ENCODE measurements at places on chromosomes 1 and 21.

DNA sequence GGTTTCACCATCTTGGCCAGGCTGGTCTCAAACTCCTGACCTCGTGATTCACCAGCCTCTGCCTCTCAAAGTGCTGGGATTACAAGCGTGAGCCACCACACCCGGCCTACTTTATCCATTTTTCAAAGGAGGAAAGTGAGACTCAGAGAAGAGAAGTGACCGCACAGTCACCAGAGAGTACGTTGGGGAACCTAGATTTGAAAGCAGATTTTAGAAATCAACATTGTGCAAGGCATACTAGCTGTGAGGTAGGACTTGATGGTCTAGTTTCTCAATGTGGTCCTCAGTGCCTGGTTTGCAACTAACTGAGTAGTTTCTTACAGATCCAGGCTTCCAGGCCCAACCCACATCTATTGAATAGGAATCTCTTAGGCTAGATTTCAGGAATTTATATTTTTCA is 1.7 kb upstream of the PRCC start:
- no peak for DNase-seq

- DNase-seq: no peak
Observed at GRCh38 chr1:36162680-36163239, 6.8 kb downstream of the MAP7D1 start.

DNA sequence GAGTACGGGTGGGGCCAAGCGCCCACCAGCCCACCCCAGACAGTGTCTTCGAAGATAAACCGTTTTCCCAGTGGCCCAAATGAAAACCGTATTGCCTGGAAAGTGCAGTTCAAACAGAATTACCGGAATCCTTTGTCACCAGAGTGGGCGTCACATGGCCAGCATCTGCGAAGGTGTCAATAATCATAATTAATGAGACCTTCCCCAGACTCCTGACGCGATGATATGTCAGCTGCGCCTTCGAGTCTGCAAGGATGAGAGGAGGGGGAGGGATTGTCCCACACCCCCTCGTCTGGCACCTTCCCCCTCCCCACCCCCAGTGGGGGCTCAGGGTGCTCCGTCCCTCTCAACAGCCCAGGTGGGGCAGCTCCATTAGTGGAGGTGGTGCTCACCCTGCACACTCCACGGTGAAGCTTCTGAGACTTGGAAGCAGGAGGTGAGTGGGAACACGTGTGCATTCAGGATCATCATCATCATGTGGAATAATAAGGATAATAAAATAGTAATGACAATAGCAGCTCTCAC is 215.1 kb downstream of the PTPRU start:
- DNase-seq: no peak

DNA sequence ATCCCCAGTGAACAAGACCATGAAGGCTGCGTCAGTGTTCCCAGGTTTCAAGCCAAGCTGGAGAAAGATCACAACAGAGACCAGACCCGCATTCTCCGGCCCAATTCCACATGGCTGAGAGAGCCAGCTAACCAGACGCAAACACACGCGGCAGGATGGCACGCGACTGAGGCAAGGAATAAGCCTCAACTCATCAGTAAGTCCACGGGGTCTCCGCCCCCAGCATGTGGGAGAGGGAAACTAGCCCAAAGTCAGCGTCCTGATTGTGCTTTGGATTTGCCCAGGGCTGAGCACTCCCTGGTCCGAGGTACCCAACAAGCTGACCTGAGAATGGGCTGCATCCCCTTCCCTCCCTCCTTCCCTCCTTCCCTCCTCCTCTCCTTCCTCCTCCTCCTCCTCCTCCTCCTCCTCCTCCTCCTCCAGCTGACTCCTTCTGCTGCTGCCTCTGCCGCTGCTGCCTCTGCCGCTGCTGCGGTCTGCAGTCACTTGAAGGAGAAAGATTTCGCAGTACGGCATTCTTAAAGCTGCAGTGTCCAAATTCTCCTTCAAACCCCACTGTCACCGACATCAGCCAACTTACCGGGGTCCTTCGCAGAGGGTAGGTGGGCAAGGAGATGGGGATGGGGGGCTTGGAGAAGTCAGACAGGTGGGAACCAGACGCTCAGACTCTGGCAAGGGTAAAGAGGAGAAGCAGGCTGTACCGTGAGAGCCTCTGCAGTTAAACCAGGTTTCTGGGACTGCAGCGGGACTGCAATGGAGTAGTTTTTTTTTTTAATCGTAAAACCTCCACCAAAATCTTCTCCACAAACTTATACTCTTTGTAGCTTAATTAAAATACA is 33.0 kb upstream of the H6PD start:
- no peak for DNase-seq

- peak; percentile 23 for DNase-seq
Observed at GRCh38 chr1:41073971-41074370, 52.4 kb upstream of the SLFNL1 start.

DNA sequence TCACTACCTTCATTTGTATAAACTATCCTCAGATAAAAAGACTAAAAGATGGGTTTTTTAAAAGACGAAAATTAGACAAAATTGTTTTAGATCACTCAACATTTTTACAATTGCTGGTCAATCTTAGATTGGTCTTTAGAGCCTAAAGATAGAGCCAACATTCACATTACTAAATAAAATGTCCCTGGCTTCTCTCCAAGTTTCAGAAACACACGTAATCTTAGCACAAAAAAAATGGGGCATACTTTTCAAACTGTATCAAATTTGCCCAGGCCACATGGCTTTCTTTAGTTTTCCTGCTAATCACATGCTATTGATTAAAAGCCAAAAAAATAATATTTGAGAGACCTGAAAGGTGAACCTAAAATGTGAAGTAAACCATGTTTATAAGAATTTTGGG is 288.1 kb downstream of the DPYD start:
- no peak for DNase-seq

GRCh38 chr1:205735218-205735617 is 14.8 kb downstream of the NUCKS1 start:
- DNase-seq: no peak

DNA sequence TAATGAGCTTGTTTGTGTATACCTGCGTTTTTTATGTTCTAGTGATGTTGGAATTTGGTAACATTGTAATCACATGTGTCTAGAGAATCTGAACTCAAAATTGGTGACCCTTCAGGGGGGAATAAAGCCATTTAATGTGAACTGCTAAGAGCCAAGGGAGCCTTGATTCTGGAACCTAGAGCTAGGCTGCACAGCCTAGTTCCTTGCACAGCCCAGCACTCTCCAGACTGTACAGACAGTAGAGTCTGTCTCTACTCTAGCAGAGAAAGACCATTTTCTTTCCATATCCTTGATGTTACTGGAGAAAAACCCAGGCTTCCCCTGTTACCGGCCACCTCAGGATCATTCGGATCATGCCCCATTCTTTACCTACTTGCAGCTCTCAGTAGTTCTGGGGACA is 8.6 kb downstream of the ARV1 start:
- no peak for DNase-seq

DNA sequence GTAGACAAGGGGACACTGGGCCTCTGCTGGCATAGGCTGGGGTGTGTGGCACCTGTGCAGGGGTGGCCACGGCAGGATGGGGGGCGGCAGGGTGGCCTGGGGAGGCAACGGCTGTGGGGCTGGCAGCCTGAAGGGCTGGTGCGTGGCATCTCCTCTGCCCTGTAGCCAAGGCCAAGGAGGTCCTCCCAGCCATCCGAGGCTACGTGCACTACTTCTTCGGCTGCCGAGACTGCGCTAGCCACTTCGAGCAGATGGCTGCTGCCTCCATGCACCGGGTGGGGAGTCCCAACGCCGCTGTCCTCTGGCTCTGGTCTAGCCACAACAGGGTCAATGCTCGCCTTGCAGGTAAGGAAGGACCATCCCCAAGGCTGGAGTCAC is 36.0 kb upstream of the LHX4 start:
- no peak for DNase-seq

DNA sequence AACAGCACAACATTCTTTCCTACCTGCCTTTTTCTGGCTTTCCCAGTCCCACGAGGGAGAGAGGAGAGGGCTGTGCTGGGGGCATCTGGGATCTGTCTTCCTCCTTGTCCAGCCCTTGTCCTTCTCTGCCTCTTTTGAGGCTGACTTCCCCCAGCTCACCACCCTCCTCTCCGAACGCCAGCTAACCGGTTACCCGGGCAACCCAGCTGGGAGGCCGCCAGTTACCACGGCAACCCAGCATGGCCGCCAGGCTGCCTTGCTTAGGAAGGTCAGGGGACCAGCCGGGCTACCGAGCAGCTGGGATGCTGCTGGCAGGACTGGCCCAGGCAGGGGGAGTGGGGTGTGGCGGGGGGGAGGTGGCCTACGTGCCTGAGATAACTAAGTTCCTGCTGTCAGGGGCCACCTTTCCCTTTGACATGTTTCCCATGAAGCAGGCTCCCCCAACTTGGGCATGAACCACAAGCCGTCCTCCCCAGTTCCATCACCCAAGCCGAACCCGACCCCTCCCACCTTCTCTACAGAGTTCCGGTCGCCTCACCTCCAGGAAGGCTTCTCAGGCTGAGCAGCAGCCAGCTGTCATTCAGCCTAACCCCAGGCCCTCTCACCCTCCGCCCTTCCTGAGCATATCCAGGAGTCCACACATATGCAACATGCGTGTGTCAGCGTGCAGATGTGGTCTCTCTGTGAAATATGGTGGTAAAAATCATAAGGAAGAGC is 8.7 kb downstream of the PLEKHA6 start:
- no peak for DNase-seq

- no peak for DNase-seq
Observed at GRCh38 chr1:200774311-200774710, 35.6 kb downstream of the CAMSAP2 start.

- no peak for DNase-seq
Observed at GRCh38 chr1:71438626-71439025, 357.8 kb upstream of the ZRANB2 start.

- DNase-seq: no peak
Observed at GRCh38 chr1:30892671-30893073, 15.9 kb downstream of the SDC3 start.

- DNase-seq: no peak
Observed at GRCh38 chr1:53339736-53340635, 12.1 kb upstream of the LRP8 start.

DNA sequence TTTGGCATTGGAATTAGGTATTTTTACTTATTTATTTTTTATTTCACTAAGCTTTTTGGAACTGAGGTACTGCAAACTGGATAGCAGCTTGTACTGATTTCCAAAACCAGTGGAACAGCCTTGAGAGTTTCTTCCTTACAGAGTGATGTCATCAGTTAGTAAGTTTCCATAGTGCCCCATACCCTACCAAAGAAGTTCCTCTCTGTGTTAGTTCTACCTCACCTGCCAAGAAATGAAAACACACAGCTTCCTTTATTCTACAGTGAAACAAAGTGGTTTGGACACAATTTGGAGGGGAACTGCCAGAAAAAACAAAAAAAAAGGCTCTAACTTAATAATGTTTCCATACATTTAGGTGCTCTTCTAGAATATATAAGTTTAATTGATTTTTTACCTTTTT is 430.9 kb upstream of the ADGRL2 start:
- no peak for DNase-seq

GRCh38 chr1:31591425-31592093 is 15.2 kb downstream of the TINAGL1 start:
- no peak for DNase-seq

GRCh38 chr1:172993640-172994039 is 57.1 kb downstream of the TNFSF18 start:
- DNase-seq: peak; percentile 74

- DNase-seq: peak; percentile 80
Observed at GRCh38 chr1:41812453-41812852, 106.3 kb downstream of the HIVEP3 start.

- no peak for DNase-seq
Observed at GRCh38 chr1:160052936-160053335, 17.0 kb downstream of the KCNJ10 start.

- peak; percentile 13 for DNase-seq
Observed at GRCh38 chr1:197521118-197521739, 253.2 kb downstream of the CRB1 start.

DNA sequence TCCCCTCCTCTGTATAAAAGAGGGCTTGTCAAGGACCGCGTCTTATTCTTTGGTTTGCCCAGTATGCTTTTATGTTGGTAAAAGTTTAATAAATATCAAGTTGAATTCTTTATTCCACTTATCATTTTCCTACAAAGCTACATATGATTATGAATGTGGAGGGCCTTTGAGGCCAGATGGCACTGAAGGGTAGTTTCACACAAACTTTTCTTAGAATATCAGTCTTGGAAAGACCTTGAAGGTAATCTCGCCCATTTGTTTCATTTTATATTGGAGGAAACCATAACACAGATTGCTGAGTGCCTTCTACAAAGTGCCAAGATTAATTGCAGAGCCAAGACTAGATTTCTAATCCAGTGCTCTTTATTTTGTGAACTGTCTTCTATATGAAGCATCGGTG is 5.8 kb upstream of the FUBP1 start:
- no peak for DNase-seq

DNA sequence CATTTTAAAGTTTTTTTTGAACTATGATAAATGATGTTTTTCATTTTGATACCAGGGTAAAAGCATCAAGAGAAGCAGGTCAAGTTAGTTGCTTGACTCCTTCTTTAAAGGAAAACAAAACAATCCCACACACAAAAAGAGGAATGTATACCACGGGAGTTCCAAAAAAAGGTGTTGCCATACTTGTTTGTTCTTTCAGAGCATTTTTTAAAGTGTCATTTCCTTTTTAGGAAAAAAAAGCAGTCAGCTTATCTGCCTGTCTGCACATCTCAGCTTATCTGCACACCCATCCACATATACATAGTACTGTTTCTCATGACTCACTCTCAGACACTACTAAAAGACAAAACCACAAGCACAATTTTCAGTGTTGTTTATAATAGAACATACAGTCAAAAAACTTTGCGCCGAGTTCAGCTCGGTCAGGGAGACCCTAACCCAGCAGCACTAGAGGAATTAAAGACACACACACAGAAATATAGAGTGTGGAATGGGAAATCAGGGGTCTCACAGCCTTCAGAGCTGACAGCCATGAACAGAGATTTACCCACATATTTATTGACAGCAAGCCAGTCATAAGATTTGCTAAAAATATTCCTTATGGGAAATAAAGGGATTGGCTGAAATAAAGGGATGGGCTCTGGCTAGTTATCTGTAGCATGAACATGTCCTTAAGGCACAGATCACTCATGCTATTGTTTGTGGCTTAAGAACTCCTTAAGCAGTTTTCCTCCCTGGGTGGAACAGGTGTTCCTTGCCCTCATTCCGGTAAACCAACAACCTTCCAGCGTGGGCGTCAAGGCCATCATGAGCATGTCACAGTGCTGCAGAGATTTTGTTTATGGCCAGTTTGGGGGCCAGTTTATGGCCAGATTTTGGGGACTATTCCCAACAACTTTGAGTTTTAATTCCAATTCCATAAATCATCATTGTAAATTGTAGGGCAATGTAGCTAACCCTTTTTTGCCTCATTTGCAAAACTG is 11.4 kb upstream of the MNDA start:
- no peak for DNase-seq

DNA sequence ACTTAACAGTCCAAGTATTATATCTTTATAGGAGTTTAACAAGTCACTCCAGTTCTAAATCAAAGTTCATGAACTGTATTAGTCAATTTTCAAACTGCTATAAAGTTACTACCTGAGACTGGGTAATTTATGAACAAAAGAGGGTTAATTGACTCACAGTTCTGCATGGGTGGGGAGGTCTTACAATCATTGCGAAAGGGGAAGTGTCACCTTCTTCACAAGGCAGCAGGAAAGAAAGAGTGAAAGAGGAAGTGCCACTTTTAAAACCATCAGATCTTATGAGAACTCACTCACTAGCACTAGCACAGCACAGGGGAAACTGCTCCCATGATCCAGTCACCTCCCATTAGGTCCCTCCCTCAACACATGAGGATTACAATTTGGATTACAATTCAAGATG is 70.0 kb downstream of the CLCA4 start:
- DNase-seq: no peak

All from AG09309 (cell line).